Vagina (tissue), 2 donors: ENCODE measurements at places on chromosomes 16 and 17.

DNA sequence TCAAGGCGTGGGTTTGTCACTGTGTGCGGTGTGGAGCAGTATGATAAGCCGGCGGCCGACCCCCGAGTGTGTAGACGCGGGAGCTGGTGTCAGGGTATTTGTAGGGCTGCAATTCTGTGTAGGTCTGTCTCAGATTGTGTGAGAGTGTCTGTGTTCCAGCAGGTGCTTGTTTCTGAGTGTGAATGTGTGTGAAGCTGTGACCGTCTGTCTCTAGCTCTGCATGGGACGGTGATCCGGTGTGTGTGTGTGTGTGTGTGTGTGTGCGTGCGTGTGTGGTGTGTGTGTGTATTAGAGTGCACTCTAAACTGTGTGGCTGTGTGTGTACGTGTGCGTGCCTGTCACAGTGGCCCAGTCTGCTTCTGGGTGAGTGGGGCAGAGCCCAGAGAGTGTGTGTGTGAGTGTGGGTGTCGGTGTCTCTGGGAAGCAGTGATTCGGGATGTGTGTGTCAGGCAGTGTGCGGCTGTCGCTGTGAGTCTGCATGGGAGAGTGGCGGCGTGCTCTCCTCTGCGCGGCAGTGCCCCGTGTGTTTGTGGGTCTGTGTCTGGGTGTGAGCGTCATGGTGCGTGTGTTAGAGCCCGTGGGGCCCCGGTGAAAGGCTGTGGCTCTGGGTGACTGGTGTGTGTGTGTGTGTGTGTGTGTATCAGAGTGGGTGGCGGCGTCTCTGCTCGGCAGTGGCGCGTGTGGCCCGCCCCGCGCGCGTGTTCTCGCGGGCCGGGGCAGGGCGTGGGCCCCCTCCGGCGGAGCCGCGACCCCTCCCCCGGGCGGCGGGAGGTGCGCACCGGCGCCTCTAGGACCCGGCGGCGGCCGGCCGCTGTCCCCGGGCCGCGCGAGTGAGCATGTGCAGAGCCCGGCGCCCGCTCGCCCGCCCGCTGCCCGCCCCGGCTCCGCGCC, at the start of gene WSCD1:
Gene WSCD1 (plus strand): TSS at position 841 of the 891 bp plus-strand sequence. CDS start 10,280 bp downstream, outside the sequence.
- DNase-seq: no peak

GRCh38 chr16:73189136-73189535, 141.2 kb upstream of the ZFHX3 start:
- no peak for DNase-seq

DNA sequence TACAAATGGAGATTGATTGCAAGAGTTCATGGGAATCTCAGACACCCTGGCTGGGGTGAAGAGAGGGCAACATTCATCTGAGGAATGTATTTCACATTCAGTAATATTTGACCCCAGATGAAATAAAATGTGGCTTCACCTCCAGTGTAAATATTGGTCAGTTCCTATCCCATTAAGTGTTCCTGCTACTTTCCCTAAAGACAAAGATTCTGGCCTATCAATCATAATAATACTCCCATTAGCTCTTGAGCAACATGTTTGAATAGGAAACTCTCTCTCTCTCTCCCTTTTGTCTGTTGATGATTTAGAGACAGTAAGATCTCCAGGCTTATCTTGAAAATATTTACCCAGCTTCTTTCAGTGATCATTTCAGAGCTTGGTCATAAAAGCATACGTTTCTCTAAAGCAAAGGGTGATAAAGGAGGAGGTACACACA, 70.1 kb downstream of the KCNJ2 start:
- no peak for DNase-seq

DNA sequence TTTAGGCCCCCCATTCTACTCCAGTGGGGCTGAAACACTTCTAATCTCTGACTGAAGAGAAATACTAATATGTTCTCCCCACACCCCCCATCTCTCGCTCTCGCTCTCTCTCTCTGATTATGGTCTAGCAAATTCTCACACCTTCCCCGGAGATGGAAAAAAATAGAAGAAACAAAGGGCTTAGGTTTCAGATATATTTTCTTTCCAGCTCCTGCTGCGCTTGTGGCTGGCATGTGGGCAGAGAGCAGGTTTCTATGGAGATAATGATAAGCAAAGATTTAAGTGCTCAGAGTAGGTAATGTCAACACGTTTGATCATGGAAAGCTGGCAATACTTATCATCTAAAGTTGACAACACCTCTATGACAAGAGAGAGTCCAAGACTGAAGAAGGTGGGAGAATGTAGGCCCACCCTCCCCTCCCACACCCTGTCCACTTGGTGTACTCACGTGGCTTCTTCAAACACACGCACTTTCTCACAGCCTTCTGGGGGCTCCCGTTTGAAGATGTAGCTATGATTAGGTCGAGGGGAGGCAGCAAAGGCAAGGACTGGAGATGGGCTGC, 8.0 kb upstream of the SLC35B1 start:
- no peak for DNase-seq
